Stimulated activated CD8-positive, alpha-beta memory T cell treated with anti-CD3 and anti-CD28 coated beads, Interleukin-2, amount 100 ng/mL, for 1 hour (primary cell): ENCODE measurements at places on chromosomes 1 and 21.
A peak's percentile ranks its signal among the peaks of the same experiment; 100 is the strongest.

GRCh38 chr1:14759843-14760242 lies 161.4 kb downstream of the KAZN start:
- no peak for DNase-seq

- DNase-seq = no peak
Observed at GRCh38 chr1:24329331-24329730, 10.2 kb downstream of the GRHL3 start.

DNA sequence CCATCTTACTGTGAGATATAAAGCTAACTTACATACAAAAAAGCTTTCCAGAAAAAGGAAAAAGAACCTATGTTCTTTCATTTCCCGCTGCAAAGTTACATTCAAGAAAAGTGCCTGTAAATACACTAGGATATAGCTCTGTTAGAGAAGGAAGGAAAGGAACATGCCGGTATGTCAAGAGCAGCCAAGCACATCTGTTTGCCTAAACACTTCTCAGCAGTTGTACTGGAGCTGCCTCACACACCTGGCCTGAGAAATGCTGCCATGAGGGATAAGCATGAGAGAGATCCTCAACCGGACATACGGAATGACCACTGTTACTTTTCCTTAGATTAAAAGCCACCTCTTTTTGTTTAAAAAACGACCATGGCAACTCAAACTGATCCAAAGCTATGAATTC lies 189.7 kb downstream of the RERE start:
- DNase-seq = no peak

DNA sequence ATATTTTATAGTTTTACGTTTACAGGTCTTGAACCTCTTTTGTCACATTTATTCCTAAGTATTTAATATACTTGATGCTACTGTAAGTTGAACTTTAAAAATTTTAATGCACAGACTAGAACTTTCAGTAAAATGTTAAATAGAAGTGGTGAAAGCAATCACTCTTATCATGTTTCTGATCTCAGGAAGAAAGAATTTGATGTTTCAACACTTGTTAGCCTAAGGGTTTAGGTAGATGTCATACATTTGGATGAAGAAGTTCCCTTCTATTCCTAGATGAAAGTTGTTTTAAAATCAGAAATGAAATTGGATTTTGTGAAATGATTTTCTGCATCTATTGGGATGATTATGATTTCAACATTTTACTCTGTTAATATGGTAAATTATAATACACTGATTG lies 63.6 kb upstream of the TTLL7 start:
- DNase-seq = no peak

DNA sequence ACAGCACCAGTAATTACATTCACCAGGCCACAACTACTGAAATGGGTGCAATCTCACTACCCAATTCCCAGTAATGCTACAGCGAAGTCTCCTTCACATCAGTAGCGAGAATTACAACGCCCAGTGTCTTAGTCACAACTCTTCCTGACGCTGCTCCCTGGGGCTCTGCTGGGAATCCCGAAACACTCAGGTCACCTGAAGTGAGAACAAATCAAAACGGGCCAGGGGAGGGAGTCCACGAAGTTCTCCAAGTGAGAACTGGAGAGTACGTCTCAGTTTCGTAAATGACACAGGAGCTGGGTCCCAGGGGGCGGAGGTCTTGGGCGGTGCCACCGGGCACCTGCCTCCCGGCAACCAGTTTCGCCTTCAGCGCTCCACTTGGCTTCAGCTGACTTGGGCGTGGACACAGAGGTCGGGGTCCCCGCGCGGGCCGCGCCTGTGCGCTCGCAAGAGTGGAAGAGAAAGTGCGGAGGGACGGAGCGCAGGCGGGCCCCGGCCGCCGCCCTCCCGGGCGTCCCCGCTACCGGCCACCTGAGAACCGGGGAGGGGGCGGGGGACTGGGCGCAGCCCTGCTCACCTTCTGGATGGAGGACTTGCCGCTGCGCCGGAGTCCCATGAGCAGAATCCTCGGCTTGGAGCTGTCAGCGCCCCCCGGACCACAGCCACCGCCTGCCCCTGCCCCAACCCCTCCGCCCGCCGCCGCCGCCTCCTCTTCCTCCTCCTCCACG lies 575 bp downstream of the RRAGC start:
- DNase-seq = peak; percentile 12

DNA sequence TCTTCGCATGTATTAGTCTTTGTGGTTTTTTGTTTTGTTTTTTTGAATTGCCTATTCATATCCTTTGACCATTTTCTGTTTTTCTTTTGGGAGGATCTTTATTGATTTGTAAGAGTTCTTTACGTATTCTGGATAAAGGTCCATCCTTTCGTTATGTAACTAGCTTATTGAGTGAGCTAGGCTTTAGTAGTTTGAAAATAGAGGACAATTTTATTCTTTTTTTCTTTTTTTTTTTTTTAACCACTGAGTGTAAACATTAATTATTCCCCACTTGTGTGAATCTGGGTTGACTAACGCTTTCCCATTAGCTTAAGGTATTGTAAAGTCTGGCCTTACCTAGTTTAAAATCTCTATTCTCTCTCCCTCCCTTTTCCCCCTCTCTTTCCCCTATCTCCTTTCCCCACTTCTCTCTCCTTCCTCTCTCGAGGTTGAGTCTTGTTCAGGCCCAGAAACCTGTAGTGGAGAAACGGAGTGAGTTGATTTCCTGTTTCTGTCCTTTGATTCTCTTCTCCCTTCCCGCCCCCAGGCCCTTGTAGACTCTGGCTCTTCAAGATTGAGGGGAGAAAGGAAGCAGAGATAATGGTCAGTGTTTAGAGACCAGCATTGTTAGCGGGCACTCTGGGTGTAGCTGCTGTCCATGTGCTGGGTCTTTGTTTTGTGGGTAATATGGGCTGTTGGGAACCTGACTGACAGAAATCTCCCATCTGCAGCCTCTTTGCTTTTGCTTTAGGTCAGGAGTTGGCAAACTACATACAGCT lies 1.5 kb downstream of the MORC3 start:
- no peak for DNase-seq

- no peak for DNase-seq
Observed at GRCh38 chr1:234331507-234331906, 41.7 kb upstream of the COA6 start.

GRCh38 chr1:22283596-22283995 lies 140.7 kb upstream of the WNT4 start:
- DNase-seq = no peak

- DNase-seq = no peak
Observed at GRCh38 chr1:54989473-54989872, 9.0 kb downstream of the TMEM61 start.

DNA sequence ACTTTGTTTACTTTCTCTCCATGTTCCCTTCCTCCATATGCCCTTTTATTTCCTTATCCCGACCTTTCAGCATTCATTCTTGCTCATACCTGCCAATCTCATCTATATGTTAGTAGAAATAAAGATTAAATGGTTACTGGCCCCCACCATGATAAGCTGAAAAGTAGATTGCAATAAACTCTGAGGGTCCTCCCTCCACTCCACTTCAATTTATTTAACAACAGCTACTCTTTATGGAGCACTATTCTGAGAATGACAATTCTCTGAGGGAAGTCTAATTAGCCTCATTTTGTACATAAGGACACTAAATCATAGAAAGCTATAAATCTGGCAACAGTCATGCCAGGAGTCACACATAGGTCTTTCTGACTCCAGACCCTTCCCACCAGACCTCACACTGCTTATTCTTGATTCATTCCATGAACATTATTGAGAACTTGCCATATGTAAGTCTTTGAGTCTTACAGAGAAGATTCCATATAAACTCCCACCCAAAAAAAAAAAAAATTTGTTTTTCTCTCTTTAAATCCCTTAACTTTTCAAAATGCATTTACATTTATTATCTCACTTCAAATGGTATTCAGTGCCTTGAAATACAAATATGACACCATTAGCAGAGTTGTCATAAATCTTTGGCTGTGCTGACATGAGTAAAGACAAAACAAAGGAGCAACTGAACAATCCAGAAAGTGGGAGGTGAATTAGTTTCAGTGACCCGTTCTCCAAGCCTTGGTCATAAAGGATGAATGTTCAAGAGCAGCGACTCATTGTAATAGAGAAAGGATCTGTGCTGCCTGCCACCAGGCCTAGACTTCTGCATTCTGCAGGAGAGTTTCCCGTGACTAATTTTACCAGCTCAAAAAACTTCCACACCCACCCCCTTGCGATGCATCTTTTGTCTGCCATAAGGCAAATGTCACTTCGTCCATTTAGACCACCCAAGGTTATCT lies 28.5 kb downstream of the PALMD start:
- DNase-seq = no peak

GRCh38 chr21:42276076-42276475 lies 39.1 kb downstream of the TFF3 start:
- no peak for DNase-seq

DNA sequence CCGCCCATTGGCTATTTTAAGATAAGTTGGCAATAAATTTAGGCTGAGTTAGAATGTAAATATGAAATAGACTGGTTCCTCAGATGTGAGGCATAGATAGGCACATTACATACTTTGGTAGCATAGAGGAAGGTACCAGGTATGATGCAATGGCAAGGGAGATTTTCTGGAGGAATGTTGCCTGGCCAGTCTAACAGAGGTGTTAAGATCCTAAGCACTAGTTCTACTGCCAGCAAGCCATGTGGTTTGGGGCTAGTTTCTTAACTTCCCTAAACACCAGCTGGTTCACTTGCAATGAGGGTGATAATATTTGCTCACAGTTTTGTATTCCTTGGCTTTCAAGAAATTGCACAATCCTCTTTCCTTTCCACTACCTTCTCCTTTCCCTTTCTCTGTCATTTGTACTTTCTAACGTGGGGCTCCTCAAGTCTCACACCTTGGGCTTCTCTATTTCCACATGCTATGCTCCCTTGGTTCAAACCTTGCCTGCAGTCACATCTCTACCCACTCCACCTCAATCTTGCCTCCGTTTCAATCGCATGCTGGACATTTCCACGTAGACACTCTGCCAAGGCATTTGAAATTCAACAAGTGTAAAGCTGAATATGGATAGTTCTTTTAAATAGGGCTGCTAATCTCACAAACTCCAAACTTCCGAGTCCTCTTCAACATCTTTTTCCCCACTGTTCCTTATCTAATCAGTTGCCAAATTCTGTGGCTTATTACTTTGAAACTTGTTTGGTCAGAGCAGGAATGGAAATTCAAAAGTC lies 4.7 kb upstream of the CD55 start:
- DNase-seq = no peak

DNA sequence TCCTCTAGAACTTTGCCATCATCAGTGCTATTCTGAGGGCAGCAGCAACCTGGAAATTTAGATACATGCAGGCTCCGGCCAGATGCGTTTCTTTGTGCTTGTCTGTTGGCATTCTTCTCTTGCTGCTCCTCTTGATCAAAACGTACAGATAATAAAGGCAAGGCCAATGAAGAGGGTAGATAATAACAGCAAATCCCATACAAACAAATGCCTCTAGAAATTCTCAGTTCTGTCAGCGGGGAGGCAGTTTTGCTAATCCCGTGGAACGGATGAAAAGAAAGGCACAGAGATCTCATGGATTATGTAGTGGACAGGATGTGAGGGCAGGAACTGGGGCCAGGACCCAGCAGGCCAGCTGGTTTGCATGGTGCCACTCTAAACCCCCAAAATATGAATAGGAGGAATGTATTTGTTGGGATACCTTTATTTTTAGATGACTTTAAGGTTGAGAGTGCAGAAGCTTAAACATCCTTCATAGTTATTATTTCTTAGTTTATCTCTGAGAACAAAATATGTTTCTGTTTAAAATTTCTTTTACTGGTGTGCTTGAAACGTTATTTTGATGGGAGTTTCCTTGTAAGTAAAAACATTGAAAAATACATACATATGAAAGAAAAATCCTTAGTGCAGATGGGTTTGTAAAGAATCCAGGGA lies 1.5 kb downstream of the ITSN1 start:
- DNase-seq = no peak

DNA sequence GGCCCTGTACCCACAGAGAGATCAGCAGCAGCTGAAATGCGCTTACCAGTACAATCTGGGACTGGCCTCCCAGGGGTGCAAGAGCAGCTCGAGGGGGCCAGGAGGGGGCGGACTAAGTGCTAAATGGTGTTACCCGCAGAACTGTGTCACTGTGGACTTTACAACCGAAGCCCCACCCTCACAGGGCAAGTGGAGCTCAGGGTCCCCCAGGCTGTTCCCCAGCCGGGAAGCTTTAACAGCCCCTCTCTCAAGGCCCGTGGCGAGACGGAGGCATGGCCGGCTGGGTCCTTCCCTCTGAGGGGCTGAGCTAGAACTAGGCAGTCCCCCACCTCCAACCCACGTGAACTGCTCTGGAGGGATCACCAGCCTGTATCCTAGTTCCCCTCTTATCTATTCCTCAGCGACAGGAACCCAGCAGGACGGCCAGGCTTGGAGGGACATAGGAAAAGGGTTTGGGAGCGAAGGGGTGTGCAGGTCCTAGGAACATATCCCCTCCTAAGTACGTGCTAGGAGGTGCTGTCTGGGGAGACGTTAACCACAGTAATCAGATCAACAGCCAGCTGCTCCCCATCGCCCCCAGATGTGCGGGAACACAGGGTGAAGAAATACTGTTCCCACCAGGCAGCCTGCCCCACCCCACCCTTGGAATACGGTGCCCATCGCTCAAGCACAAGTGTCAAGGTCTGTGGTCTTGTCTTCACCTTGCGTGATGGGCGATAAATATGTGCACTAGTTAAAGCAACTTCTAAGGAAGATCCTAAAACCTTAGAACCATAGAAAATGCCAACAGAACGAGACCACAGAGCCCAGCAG lies 24.4 kb downstream of the ZBTB17 start:
- DNase-seq = no peak

DNA sequence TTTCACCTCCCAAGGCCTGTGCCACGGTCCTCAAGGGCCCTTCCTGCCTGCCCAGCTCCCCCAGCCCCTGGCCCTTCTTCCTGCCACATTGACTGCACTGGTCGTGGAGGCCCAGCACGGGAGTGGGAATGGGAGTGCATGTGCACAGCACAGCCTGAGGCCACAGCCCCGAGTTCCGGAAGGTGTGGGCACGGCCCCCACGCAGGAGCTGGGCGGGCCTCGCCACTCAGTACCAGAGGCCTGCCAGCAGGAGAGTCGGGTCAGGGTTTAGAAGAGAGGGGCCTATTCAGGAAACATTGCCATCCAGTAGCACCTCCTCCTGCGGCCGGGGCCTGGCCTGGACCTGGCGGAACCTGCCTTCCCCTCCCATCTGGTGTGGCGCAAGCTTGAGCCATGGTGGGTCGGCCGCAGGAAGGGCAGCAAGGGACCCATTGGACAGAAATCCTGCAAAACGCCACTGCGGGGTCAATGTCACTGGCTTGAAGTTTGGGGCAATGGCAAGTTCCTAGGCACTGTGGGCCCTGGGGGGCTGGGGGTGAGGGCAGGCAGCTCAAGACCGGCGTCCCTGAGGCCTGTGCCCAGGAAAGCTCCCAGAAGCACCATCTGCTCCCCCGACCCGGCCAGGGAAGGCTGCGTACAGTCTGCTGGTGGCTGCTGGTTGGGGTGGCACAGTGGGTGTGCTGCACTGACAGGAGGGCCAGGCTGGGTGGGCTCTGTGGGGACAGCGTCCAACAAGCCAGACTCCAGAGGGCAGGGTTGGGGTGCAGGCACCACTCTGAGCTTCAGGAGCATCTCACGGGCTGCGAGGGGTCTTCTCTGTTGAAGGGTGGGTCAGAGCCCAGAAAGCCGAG lies 1.8 kb upstream of the TMEM52 start:
- no peak for DNase-seq

DNA sequence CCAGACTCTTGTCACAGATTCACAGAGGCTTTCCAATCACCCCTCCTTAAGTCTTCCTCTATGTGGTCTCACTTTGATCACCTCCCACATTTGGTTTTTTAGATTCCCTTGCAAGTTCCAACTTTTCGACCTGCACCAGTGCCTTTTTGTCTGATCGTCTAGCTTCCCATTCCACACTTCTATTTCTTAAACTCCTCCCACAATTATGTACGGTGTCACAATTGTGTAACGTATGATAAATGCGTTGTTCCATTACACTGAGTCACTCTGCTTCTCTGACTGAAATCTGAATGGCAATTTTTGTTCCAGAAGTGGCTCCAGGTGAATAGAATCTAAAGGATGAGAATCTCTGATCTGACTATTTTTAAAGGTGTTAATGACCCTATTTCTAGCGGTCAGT lies 320.1 kb downstream of the LMX1A start:
- no peak for DNase-seq
